ENCODE measurements at places on chromosomes 11 and 22. TPM values are rescaled to one million over a fixed set of nuclear protein-coding genes. Genes with fewer than 3 reads are reported as not detected.

DNA sequence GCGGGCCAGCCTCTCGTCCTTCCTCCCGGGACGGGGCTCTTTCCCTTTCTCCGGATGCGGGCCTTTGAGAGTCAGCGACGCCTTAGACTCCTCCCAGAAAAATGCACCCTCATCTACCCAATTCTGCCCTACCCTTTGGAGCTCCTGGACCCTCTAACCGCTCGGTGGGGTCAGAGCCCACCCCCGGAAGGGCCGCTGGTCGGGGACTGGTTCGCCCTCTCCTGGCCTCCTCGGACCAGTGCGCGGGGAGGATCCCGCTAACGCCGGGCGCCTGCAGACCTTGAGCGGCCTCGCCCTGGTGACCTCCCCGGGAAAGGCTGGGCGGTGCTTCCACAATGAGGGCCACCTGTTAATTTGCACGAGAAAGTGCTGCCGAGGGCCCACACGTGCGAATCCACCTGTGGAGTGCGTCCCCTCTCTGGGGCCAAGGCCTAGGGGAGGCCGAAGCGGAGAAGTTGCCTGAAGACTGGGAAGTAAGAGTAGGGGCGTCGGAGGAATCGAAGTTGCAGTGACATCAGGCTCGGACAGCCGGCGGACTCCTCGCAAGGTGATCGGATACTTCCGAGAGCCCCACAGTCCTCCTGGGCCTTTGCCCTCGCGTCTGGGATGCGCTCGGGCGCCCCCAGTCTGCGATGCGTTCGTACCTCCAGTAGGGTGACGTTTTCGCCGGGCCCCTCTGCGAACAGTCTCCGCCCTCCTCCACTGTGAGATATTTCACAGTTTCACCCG is 61.5 kb downstream of the ENDOD1 start:
- DNase-seq = peak; percentile 81

- DNase-seq = no peak
Measured at GRCh38 chr11:31764766-31765165, 46.4 kb downstream of the PAX6 start.

DNA sequence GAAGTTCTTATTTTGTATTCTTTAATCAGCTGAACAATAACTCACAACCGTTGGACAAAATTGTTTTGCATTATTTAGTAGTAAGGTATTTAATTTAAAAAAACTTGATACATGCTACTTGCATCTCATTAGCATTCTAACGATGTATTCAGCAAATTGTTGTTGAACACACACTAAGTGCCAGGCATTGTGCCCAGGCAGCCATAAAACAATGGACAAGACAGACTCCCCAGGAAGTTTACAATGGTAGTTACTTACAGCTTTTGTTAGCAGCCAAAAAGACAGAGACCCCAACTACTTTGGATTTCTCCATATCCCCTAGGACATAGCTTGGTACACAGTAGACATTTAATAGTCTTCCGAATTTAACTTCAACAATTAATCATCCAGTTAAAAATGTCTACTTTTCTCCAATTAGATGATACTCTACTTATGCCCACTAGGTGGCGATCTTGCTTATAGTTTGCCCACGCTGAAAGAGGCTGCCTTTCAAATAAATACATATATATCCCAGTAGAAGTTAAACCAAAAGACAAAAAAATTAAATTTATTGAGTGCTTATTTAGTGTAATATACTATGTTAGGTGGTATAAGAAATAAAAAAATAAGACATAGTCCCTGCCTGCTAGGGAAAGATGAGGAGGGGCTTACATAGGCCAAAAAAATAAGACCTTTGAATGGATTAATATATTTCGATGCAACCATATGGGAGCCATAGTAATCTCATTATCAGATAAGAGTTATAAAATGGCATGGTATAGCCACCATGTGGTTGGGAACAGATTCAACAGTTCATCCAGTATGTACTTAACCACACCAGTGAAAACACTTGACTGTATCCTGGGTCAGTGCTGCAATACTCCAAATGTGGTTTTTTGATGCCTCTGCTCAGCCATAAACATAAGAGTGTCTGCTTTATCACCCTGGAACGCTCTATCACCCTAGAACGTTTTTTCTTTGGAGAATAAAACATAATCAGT is 2.0 kb upstream of the FJX1 start:
- peak; percentile 80 for DNase-seq

- peak; percentile 99 for DNase-seq
Measured at GRCh38 chr22:35629406-35630216, 12.5 kb upstream of the MB start.

DNA sequence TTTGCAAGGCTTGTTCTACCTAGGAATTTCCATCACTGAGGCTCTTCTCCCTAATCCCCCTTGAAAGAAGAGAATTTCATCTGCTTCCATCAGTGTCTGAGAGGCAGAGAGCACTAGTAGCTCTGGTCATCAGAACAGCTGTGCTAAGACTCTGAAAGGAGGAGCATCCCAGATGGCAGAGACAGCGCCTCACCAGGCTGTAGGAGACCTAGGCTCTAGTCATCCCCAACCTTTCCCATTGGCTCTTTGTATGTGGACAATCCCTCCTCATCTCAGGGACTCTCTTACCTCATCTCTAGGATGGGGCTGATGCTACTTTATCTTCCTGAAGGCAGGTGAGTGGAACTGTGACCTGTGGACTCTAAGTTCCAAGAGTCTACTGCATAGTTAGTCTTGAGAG is 8.8 kb upstream of the OR9I1 start:
- DNase-seq = no peak

The JAM3 gene
- 54.5 TPM for polyA plus RNA-seq

The APOBEC3F gene
- polyA plus RNA-seq = 7.0 TPM
